ENCODE measurements at places on chromosomes 1 and 21.

- DNase-seq, result peak; percentile 18
Observed at GRCh38 chr1:203629016-203629506, 2.4 kb downstream of the ATP2B4 start.

DNA sequence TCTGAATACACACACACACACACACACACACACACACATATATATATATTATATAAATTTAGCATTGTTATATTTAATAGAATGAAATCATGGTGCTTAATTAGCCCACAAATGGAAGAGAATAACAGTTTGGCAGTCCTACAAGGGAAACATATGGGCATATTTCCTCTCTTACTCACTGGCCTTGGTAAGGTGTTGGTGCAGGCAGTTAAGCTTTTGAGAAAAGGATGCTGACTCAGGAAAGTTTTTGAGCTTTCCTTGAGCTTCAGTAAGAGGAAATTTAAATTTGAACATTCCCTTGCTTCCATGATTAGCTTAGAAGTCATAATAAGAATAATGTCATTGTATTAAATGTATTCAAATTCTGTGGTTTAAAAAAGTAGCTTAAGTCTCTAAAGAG is 37.0 kb upstream of the B3GALT5 start:
- DNase-seq, result no peak

GRCh38 chr21:26965040-26965906 is 1.6 kb downstream of the ADAMTS5 start:
- no peak for DNase-seq

GRCh38 chr1:205545001-205545919 is 40.8 kb downstream of the CDK18 start:
- no peak for DNase-seq

- no peak for DNase-seq
Observed at GRCh38 chr1:12714710-12715475, 1.0 kb upstream of the AADACL3 start.

DNA sequence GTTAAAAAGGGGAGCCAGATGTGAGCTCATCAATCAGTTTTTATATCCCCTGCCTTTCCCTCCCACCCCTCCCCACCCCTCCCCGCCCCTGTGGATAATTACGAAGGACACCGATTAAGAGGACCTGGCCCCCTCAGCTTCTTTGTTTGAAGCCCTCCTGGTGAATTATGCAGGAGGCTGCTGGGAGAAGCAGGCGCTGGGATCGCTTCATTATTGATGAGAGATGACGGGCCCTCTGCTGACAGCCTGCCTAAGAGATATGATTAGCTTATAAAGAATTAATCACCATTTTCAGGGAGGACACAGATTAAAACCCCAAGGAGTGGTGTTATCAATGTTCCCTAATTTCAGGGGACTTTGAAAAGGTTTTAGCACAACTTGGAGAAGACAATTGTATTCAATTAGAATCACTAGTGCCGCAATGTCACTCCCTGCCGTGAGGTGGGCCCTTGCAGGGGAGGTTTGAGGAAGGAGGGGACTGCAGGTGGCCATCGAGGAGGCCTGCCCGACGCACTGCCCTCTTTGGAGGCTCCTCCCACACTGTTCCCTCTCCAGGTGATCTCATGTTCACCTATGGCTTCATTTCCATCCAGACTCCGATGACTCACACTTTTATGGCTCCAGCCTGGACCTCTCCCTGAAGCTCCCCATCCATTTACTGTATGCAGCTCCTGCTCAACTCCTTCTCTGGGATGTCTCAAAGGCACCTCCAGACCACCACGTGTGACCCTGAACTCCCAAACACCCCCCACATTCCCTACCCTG is 67.0 kb upstream of the KLHDC7A start:
- DNase-seq, result no peak

GRCh38 chr1:172843444-172843843 is 184.5 kb downstream of the FASLG start:
- no peak for DNase-seq

DNA sequence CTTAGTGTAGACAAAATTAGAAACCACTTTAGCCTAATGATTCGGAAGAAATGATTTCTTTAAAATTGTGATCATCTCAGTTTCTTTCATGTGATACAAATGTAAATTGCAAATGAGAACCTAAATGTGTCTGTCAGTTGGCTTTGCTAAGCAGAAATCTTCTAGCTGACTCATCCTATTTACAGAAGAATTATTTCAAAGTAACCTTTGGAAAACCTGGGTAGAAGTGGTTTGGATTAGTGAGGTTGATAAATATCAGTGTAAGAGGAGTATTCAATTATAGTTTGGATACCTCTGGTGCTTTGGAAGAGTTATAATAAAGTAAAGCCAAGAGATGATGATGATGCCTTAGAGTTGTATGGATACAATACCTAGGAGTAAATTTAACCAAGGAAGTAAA is 37.4 kb downstream of the CC2D1B start:
- DNase-seq, result no peak

DNA sequence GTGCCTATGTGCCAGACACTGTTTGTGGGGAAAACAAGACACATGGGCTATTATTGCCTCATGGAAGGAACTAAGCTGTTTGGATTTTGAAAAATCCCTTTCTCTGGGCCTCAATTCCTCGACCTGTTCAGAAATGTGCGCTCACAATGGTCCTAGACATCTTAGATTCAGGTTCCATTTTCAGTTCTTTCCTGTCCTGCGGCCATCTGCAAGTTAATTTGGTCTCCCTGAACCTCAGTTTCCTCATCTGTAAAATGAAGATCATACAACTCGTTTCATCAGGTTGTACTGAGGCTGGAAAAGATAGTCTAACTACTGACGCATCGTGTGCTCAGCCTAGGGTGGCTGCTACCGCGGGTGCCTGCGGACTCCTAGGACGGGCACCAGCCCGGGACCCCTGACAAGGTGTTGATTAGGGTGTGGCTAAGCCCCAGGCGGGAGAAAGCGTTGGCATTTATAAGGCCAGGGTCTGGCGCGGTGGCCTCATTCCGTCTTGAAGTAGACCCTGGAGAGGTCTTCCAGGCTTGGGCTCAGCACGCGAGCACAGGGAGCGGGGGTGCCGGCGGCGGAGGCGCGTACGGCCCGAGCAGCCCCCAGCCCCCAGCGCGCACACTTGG is 493 bp upstream of the ELOA start:
- no peak for DNase-seq

GRCh38 chr1:109283748-109284600 is 1.0 kb upstream of the PSRC1 start:
- DNase-seq, result no peak

DNA sequence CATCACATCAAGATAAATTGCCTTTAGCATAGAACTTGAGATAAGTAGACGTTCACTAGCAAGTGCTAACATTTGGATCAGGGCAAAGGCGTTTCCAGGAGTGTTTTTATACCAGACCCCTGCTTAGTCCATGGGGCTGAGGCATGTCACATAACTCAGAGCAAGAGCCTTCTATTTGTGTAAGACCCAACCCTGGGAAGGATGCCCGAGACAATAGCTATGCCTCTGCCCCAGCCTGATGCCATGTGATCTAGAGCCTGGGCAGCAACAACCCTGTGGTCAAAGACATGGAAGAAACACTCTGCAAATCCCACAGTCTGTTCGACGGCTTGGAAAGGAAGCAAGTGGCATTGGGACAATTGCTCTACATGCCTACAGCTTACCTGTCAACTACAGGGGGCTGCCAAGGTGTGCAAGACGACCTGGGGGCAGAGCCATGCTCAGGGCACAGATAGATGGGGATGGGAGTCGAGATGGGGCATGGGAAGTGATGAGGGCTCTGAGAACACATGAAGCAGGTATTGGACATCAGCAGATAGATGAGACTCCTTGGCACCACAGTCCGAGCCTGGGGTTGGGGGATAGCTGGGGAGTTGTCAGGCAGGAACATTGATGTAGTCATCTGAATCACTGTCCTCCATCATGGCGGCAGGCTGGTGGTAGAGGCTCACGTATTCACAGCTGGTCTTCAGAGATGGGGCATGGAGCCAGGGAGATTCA is 7.3 kb downstream of the IL24 start:
- DNase-seq, result no peak

GRCh38 chr1:29444782-29445729 is 208.7 kb downstream of the PTPRU start:
- DNase-seq, result no peak

- DNase-seq, result no peak
Observed at GRCh38 chr1:82052563-82052962, 251.8 kb downstream of the ADGRL2 start.

DNA sequence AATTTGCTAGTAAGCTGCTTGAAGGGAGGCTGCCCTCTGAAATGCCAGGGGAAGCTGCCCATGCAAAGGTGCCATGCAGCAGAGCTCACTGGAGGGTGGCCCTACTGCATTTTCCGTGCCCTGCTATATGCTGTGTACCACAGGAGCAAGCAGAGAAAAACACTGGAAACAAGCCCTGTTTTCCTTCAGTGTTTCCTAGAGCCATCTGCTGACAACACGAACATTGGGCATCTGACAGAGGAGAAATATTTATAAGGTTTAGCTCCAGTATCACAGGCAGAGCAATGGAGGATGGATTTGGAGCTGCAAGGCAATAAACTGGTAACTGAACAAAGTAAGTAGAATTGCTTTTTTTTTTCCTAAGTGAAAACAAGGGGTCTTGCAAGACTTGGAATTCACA is 198.4 kb downstream of the USP25 start:
- no peak for DNase-seq

- DNase-seq, result no peak
Observed at GRCh38 chr1:200042119-200042551, 14.6 kb downstream of the NR5A2 start.

GRCh38 chr1:177909416-177909815 is 60.4 kb downstream of the SEC16B start:
- DNase-seq, result no peak

DNA sequence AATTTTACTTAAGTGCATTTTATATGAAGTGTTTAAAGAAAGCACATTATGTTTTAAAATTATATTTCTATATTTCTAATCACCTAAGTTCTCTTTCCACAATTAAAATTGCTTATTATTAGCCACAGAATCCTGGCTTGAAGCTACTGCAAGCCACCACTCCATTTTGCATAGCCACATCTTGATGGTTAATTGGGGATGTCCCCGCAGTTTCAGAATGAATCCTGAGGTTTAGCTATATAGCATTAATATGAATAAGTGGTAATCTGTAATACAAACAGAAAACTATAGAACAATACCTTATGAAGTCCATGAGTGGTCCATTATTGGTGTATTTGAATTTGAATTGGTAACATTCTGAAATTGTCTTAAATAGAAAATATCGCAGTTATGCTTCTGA is 11.6 kb upstream of the GOLPH3L start:
- DNase-seq, result no peak

- DNase-seq, result no peak
Observed at GRCh38 chr1:163048869-163049268, 20.3 kb upstream of the RGS4 start.

DNA sequence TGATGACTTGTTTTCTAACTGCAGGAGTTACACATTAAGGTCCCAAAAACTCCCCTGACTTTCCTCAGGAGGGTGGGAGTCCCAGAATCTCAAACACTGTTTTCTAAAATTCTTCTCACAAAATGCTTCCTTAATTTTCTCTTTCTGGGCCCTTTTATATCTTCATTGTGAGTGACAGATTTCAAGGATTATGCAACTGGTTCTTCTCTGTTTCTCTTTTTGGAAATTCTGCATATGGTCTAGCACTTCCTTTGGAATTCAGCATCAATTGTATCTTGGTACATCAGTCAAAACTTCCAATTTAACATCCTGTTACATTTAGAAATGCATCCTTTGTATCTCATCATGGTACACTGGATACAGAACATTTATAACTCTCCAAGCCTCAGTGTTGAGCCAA is 59.7 kb downstream of the LMO4 start:
- DNase-seq, result no peak

DNA sequence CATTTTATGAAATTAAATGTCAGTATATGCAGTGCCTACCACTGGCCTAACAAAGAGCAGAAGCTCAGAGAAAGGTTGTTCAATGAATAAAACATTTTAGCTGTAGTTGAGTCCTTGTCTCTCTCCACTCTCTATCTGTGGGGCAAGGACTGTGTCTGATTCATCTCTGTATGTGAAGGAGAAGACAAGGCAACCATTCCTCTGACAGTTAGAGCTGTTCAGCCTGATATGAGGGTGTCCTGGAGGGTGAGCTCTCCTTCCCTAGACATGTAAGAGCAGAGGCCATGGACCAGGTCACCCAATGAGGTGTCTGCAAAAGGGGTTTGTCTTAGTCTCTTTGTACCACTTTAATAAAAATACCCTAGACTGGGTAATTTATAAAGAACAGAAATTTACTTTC is 4.5 kb upstream of the PDZK1IP1 start:
- DNase-seq, result no peak

GRCh38 chr1:21313203-21313885 is 23.1 kb upstream of the ECE1 start:
- no peak for DNase-seq

DNA sequence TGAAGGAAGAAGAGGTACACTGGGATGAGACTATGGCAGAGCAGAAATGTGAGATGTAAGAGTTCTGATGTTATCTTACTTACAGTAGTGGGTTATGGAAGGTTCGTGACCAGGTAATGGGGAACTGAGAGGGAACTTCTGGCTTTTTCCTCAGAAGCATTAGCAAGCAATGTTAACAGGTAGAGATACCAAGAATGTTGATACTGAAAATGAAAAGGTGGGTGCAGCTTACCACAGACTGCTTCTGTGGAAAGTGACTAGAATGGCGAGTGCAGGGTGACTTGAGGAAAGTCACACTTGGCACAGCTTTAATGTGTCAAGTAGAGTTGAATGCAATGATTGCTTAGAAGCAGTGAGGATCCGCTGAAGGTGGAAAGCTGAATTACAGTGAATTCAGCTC is 70.8 kb downstream of the PLA2G4A start:
- DNase-seq, result no peak

DNA sequence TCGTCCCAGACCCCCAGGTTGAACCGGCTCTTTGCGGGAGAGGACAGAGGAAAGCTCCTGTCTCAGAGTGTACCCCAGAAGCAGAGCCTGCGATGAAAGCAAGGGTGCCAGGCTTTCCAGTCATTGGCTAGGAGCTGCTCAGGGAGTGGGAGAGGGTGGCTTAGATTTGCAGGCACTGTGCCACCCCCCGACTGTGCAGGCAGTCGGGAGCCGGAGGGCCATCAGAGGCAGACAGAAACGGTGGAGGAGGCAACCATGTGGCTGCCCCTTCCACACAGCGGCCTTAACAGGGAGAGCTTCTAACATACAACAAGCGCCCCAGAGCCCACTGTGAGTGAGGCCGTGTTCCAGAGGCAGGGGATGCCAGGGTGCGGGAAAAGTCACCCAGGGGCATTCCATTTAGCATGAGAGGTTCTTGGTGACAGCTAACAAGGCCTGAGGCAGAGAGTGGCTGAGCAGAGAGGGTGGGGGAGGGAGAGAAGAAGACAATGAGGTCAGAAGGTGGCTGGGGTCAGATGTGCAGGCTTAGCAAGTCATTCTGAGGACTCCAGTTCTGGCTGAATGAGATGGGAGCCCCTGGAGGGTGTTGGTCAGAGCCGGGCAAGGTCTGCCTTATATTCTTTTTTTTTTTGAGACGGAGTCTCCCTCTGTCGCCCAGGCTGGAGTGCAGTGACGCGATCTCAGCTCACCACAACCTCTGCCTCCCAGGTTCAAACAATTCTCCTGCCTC is 9.5 kb upstream of the C1orf167 start:
- no peak for DNase-seq

GRCh38 chr1:64701071-64701470 is 43.8 kb upstream of the RAVER2 start:
- no peak for DNase-seq

GRCh38 chr1:52195161-52195560 is 53.3 kb downstream of the ZFYVE9 start:
- DNase-seq, result no peak

GRCh38 chr1:59108481-59109317 is 188.2 kb upstream of the FGGY start:
- no peak for DNase-seq

- no peak for DNase-seq
Observed at GRCh38 chr1:38919130-38919529, 22.5 kb downstream of the RHBDL2 start.
